ENCODE measurements at places on chromosomes 2 and 18.

DNA sequence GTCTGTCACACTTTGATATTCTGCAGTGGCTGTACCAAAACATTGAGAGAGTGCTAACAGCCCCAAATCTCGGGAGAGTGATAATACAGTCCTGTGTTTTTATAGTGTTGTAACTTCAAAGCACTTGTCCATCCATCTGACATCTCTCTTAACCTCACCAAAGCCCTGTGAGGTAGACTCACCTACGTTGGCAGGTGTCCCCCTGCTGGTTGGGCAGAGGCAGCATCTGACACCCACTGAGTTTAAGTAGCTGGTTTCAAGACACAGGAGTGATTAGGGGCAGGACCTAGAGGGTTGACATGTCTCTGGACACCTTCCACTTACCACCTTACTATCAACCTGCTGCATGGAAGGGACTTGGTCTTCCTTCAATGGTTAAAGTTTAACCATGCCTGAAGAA lies 22.9 kb downstream of the COLEC12 start:
- DNase-seq = no peak

- DNase-seq = no peak
Observed at GRCh38 chr2:121994238-121995206, 239.1 kb downstream of the TSN start.

- DNase-seq = no peak
Observed at GRCh38 chr2:117917223-117917917, 96.5 kb downstream of the CCDC93 start.

DNA sequence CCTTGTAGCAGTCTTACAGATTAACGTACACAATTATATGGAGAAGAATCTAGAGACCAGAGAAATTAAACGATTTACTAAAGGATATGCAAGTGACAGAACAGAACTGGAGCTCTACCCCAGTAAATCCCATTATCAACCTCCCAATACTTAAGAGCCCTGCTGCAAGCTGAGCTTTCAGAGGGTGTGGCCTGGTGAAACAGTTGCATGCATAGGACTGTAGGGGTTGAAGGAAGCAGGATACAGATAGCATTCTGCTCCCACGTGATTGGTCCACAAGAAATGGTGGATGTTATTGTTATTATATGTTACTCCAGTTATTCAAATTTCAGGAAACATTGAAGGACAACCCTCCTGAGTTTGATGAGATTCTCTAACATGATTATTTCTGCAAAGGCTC lies 210.8 kb upstream of the THUMPD2 start:
- DNase-seq = no peak

DNA sequence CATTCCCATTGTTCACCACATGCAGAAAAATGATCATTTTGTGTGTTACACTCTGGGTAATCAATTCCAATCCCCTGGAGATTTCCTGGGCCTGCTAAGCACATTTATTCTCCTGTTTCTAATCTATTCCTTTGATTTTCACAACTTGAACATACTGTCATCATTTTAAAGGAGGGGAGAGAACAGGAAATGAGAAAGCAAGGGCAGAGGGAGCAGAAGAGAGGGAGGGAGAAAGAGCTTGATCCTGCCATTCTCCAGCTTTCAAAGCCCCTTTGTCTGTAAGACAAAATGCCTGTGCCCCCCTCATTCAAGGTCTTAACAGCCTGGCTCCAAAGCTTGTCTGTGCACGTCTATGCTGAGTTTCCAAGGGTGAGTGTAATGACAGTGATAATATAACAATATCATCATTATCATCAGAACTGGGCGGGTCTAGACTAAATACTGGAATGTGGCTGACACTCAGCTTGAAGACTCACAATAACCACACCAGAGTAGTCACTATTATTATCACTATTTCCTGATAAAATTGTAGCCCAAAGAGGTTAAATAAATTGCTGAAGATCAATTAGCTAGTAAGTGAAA lies 164.4 kb upstream of the KLHL29 start:
- no peak for DNase-seq

DNA sequence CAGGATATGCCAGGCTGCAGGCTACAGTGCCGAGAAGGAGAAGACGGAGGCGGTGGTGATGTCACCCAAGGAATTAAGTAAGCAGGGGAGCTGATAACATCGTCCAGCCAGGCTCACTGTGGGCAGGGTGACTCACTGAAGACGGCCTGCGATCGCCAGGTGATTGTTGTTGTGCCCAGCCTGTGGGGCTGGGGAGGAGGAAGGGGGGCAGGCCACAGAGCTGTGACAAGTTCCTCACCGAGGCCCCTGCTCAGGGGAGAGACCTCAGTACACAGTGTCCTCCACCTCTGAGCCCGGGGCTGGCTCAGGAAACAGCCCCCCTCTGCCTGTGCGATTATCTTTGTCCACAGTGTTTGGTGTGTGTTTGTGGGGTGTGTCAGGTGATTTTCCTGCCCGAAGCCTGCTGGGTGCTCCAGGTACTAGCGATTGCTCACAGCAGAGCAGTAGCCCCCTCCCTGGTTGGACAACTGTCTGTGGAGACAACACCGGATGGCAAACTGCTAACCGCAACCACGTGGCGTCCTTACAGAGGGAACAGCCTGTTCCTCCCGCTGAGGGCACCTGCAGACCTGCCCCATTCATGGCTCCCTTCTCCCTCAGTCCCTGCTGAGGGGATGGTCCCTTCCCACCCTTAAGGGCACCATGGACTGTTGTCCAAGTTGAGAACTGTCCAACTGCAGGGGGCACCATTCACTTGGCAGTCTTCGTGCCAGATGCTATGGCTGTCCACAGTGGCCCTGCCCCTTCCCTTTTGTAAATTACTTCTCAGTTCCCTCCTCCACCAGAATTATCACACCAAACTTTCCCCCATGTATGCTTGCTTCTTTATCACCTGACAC lies 95.1 kb downstream of the ZFP36L2 start:
- peak; percentile 57 for DNase-seq

DNA sequence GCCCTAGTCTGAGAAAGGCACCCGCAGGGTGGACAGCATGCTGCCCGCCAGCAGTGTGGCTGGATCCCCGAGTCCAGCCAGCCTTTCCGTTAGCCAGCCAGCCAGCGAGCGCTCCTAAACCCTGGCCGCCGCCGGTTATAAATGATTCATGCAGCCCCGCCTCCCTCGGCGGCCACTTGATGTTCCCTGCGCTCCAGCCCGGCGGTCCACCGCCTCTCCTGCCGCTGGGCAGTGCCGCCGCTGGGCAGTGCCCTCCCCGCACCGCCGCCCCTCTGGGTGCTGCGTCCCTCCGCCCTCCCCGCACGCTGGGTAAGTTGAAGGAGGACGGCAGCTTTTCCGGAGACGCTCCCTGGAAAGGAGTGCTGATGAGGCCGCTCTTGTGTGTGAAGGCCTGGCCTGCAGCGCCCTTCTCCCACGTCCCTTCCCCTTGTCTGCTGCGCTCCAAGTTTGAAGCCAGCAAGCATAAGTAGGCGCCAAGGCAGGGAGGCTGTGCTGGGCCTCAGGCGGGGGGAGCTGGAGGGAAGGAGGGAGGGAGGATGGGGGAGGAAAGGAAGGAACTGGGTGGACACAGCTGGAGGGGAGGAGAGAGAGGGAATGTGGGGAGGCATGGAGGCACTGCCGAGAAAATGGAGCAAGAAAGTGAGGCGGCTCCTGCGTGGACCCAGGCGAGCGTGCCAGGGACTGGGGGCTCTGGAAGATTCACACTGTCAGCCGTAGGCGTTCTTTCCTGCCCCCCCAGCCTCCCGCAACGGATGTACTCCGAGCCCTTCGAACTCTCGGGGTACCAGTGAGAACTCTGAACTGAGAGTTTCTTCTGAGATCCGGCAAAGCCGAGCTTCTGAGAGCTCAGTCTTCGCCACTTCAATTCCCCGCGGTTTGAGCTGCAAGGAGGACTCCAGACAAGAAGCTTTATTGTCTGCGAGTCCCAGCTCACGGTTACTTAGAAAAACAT lies 131.9 kb downstream of the GLI2 start:
- peak; percentile 74 for DNase-seq

GRCh38 chr2:228545748-228546145 lies 364.3 kb upstream of the SPHKAP start:
- no peak for DNase-seq

GRCh38 chr18:42706618-42707017 lies 408.9 kb downstream of the RIT2 start:
- DNase-seq = no peak

GRCh38 chr2:14350856-14351255 lies 281.7 kb upstream of the LRATD1 start:
- DNase-seq = no peak

DNA sequence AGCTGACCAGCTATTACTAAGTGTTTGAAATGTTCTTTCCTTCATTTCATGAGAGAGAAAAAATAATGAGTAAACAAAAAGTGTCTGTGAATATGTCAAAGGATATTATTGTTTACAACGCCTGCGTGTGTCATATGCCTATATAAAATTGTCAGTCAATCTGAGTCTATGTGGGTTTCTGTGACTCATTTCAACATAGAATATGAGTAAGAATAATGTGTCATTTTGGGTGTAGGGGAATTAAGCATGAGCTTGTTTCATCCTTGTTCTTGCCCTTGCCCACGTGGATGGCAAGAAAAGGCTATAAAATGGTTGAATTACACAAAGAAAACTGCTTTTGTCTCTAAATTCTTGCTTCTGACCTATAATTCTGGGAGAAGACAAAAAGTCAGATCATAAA lies 466.0 kb downstream of the PTH2R start:
- no peak for DNase-seq

GRCh38 chr2:11746807-11747459 lies 501 bp downstream of the LPIN1 start:
- DNase-seq = no peak

DNA sequence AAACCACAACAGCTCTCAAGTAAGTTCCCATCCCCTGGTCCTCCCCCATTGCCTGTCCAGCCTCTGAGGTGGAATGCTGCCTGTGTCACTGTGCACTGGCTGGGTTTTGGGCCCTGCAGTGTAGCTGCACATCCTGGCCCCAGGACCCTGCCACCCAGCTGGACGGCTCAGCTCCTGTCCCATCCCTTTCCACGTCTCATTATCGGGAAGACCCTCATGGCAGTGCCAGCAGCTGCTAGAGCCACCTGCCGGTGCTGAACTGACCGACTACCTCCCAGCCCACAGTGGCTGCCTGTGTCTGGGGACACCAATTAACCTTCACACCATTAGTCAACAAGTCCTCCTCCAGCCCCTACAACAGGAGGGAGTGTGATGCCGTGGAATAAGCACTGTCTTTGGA lies 31.9 kb downstream of the ADCY3 start:
- no peak for DNase-seq

DNA sequence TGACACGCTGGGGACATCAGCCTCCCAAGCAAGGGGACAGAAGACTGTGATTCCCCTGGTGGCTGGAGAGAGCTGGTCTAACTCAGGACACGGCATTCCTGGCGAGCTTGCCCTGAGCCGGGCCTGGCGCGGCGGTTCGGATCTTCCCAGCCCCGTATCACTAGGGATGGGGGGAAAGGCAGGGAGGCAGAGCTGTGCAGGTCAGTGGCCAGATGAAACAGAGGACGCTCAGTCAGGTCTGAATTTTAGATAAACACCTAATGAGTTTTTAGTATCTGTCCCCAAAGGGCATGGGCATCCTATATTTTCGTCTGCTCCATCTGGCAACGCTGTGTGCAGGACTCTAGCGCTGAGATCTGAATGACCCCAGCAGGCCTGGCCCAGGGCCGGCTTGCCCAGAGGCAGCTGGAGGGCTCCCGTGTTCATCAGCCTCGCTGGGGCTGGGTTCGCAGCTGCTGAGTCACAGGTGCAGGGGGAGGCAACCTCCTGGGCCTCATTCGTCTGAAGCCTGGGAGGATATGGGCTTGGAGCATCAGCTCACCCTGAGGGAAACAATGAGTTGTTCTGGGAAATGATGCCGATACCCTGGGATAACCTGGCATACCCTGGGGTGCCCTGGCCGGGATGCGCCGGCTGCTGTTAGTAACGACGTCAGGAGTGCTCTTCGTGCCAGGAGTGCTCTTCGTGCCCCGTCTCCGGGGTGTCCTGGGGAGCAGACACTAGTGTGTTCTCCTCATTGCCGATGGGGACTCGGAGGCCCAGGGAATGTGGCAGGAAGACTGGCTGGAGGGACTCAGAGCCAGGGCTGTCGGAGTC lies 48.1 kb upstream of the HPCAL1 start:
- DNase-seq = peak; percentile 81

DNA sequence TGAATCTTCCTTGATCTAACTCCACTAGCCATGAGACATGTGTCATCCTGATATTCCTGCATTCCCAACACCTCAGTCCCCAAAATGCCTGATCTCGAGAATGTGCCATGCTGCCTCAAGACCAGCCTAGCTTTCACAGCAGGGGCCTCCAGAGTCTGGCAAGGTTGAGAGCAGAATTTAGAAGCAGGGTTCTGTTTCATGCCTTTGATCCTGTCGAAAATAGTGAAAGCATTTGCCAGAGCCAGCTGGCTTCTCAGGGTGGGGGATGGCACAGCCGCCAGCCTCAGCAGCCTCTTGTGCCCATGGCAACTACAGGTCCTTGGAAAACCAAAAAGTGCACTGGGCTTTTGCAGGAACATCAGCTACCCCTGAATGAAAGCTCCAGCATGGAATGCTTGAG lies 143.5 kb downstream of the RTN4 start:
- DNase-seq = no peak

- DNase-seq = no peak
Observed at GRCh38 chr2:28471701-28472236, 24.1 kb upstream of the PLB1 start.

DNA sequence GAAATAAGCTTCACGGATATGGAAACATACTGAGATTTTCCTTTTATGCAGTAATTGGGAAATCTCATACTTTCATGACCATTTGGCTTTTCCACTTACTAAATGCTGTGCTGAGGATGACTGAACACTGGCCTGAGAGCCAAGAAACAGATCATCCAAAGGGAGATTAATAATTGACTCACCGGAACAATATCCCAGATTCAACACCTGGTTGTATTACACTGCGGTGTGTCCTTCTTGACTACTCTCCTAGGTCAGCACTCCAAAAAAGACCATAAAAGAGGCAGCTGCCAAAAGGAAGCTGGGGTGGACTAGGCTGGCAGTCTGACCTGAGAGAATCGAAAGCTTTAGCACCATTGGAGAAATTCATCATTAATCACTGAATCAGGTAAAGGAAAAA lies 469.1 kb downstream of the CBLN2 start:
- DNase-seq = no peak

GRCh38 chr2:113873867-113874266 lies 16.0 kb upstream of the ACTR3 start:
- no peak for DNase-seq

- no peak for DNase-seq
Observed at GRCh38 chr2:19176977-19177376, 181.4 kb downstream of the OSR1 start.
